AG10803 (cell line): ENCODE measurements at places on chromosomes 12 and 14.

DNA sequence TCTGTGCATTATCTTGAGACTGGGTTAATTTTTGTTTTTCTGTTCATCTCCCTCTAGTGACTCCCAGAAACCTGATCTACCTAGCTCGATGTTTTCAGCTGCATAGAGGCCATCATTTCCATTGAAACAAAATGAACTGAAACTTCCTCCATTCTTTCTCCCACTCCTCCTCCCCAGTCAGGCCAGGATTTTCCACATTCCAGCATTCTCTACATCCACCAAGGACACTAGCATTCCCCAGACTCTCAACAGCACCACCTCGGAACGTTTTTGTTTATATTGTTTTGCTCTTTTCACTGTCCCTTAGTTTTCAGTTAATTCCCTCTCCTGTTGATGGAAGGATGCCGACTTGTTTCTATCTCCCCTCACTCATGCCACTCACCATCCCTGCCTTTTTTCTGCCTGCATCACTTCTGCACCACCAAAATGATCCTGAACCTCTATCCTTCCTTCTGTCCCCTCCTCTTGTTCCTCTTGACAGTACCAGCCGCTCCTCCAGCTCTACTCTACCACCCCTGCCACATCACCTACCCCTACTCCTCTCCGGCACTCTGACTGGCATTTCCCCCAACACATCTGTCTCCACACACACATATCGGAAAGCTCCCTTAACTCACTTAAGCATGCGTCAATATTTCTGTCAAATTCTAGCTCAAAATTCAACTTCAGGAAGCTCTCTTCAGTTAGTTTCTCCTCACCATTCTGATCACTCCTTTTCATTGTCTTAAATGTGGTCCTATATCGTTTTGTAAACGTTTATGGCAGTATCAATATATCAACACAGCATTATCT lies 13.2 kb downstream of the OR6S1 start:
- DNase-seq = no peak

GRCh38 chr12:103205906-103206305 lies 248.4 kb downstream of the ASCL1 start:
- no peak for DNase-seq

DNA sequence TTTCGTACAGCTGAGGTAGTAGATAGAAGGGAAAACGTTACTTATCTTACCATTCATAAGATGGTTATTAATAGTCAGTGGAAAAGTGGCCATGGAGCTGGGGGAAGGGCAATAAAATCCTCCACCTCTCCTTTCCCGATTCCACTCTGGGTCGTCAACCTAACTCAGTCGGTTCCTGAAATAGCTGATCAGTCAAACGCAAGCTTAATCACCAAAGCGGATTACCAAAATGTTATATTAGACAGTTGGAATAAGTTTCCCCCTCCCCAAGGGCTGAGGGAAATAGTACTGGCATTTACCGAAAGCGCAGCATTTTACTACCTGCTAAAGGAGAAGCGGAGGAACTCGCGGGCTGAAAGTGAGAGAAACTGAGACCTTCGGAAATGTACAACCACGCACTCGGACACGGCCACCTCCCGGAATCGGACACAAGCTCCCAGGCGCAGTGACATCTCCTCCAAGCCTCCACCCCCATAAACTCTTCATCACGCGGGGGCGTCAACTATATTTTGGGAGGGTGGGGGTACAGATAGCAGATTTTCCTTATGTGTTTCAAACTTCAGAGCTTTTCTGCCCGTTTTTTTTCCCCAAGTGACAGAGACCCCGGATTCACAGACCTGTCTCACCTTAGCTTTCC lies 1.2 kb downstream of the PPM1H start:
- DNase-seq = no peak

- no peak for DNase-seq
Measured at GRCh38 chr12:2541631-2542204, 253.1 kb upstream of the FKBP4 start.

GRCh38 chr12:26721800-26722199 lies 111.2 kb downstream of the ITPR2 start:
- DNase-seq = no peak

DNA sequence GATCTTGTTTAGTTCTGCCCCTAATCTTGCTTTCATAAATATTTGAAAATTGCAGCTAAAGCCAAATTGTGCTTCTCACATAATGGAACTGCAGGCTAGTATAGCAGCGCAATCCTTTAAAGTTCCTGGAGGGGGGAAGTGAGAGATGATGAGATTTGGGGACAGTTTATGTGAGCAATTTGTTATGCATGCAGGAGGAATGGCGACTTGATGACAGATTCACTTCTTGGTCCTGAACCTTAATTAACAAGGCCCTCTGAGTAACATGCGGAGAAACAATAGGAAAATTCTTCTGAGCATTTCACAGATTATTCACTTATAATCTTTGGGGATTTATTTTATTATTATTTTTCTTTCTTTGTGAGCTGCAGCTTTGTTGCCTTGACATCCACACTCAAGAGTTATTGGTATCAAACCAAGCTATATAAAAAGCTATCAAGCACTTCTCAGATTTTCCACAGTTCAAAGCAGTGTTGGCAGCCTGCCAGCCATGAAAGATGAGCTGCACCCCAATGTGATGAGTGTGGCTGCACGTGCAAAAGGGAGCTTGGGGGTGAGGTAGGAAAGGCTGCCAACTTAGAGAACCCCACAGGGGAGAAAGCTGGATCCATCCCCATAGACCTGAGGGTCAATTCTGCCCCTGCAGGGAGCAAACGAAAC lies 1662.2 kb upstream of the FLRT2 start:
- DNase-seq = no peak

DNA sequence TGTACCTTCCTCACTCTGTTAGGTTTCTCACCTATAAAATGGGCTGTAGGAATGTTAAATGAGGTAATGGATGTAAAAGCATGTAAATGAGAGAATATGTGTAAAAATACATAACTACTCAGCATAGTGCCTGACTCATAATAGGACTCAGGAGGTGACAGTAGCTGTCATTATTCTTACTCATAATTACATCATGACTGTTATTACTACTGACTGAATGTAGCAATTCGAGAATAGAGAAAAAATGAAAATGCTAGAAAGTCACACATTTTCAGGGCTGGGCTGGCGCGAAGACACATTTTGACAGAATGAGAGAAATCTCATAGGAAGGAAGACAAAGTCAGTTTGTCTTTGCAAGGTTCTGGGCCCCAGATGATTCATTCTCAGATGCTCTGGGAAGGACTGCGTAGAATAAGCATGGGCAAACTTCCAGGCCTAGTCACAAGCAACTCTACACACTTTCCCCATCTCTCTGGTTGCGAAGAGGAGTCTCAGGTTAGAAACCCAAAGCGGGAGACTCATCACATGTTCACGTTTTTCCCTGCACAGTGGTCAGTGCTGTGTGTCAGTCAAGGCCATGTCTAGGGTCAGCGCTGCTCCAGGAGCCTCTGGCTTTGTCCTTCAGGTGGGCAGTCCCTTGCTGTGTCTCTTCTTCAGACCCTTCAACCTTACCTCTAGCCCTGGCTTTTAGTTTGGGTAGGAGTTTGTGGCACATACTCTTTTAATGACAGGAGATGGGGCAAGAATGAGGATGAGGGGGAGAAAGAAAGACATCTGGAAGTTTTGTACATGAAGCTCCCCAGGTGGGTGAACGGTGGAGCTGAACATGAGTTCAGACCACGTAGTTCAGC lies 8.4 kb downstream of the GPRC5A start:
- peak; percentile 95 for DNase-seq

- DNase-seq = no peak
Measured at GRCh38 chr14:59422069-59422881, 42.9 kb downstream of the GPR135 start.

- DNase-seq = no peak
Measured at GRCh38 chr12:48263617-48264016, 60.5 kb upstream of the OR10AD1 start.

GRCh38 chr12:39125566-39125965 lies 220.2 kb upstream of the CPNE8 start:
- DNase-seq = no peak

DNA sequence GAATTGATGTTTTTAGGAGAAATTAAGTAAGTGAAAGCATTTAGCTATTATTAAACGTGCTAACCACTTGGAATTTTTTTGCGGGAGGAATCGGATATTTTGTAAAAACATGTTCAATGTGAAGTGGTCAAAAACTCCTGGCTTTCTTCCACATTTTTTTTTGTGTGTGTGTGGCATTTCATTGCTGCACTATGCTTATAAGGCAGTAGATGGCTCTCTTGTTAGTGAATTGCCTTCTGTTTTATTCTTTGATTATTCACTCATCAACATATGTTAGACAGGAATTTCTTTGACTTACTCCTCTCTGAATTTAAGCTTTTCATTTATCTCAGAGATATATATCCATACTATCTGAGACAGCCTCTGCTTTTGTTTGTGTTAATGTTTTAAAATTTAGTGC lies 71.3 kb downstream of the DERA start:
- peak; percentile 71 for DNase-seq

- DNase-seq = no peak
Measured at GRCh38 chr12:67425394-67425793, 156.2 kb downstream of the CAND1 start.

DNA sequence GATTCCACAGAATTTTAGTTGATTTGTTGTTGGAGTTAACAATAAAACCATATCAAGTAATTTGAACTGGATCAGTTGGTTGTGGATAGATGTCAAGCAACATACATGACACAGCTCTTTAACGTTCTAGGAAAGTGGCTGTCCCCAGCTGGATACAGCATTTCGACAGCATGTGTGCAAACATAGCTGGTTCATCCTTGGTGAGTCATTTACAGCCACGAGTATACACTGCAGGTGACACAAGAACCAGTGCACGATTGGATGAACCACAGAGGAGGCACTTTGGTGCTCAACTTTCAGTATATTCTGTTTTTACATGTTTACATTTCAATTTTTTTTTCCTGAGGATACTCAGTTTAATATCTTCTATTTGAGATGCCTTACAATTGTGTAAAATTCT lies 242.4 kb downstream of the TMEM117 start:
- DNase-seq = no peak

DNA sequence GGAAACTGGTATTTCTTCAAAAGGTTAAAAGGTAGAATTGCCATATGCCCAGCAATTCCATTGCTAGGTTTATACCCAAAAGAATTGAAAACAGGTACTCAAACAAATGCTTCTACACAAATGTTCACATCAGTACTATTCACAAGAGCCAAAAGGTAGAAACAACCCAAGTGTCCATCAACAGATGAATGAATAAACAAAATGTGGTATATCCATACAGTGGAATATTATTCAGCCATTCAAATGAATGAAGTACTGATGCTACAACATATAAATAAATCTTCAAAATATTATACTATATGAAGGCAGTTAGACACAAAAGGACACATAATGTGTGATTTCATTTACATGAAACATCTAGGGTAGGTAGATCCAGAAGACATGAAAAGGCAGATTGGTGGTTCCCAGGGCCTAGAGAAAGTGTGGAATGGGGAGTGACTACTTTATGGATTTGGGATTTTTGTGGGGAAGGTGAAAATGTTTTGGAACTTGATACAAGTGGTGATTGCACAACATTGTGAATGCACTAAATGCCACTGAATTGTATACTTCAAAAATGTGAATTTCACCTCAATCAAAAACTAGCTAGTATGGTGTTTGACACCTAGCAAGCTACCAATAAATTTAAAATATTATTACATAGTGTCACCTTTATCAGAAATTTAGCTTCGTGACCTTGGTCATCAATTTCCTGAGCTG lies 41.7 kb downstream of the LIN52 start:
- DNase-seq = no peak

DNA sequence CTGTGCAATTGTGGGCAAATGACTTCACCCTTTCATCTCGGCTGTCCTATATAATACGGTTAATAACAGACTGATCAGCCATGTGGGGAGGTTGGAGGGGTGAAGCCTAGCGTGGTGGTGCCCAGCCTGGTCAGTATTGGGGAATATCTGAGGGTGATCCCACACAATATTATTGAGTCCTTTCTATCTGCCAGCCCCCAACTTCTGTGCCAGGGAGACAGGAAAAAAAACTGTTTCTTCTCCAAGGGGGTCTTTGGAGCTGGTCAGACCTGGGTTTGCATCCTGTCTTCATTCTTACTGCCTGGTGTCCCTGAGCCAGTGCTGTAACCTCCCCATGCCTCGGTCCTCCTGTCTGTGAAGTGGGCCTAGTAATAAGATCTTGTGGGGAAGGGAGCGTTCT lies 6.5 kb downstream of the CYP46A1 start:
- DNase-seq = no peak

DNA sequence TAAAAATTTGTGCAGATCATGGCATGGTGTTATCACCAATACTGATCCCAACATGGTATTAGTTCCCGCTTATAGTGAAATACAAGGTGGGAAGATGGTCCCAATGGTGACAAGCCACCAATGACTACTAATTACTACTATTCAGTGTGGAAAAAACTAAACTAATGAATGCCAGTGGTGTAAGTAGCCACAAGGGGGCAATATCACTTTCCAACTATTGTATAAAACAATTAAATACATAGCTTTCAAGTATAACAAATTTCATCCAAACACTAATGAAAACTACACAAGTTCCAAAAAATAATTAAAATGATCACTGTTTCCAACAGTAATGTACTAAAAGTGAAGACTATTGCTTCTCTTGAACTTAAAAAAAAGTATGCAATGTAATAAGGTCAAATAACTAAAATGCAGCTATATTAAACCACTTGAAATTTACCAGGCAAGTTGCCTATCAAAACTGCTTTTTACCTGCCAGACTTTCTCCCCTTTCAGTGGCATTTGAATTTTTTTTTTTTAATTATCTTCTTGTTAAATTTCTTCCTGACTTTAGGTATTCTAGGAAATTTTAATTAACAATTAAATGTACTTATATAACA lies 58.0 kb downstream of the PAPLN start:
- DNase-seq = peak; percentile 35

- no peak for DNase-seq
Measured at GRCh38 chr14:96038558-96038919, 623 bp upstream of the C14orf132 start.

DNA sequence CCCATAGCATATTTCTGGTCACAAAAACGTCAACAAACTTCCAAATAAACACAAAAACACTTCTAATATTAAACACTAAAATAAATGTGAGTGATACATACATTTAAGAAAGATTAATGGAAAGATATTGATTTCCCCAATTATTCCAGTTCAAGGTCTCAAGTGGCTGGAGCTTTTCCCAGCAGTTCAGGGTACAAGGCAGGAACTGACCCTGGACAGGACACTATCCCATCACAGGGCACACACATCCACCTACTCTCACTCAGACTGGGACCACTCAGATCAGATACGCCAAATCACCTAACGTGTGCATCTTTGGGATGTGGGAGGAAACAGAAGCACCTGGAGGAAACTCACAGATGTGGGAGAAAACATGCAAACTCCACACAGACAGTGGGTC lies 50.4 kb downstream of the GCH1 start:
- no peak for DNase-seq

- no peak for DNase-seq
Measured at GRCh38 chr12:71872972-71873371, 33.4 kb downstream of the TBC1D15 start.

- peak; percentile 68 for DNase-seq
Measured at GRCh38 chr12:55830601-55831446, 1.4 kb upstream of the DNAJC14 start.

DNA sequence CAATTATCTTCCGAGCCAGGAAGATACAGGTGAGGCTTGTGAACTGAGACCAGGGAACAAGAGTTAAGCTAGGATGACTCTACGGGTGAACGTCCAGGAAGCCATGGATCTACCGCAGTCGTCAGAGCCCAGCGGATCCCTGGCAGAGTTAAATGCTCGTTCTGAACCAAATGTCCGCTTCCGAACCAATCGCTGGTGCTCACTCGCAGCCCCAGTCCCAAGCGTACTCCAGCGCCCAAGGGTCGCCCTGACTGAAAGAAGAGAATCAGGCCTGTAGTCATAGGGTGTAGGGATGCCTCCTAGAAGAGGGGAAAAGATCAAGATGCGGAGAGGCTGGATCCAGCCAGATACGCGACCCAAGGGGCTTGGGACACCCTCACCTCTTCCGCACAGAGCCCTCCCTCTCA lies 283 bp downstream of the VIPAS39 start:
- peak; percentile 29 for DNase-seq
